Activated CD8-positive, alpha-beta memory T cell treated with anti-CD3 and anti-CD28 coated beads for 1 hour (primary cell): ENCODE measurements at places on chromosomes 2 and 18.

- no peak for DNase-seq
These were observed 87.5 kb upstream of the PXDN start for GRCh38 chr2:1831620-1832367.

GRCh38 chr2:767440-767839, 90.2 kb upstream of the TMEM18 start:
- no peak for DNase-seq

GRCh38 chr2:38605298-38605830, 2.6 kb upstream of the HNRNPLL start:
- no peak for DNase-seq

GRCh38 chr2:147636238-147636882, 208.5 kb upstream of the ACVR2A start:
- no peak for DNase-seq

DNA sequence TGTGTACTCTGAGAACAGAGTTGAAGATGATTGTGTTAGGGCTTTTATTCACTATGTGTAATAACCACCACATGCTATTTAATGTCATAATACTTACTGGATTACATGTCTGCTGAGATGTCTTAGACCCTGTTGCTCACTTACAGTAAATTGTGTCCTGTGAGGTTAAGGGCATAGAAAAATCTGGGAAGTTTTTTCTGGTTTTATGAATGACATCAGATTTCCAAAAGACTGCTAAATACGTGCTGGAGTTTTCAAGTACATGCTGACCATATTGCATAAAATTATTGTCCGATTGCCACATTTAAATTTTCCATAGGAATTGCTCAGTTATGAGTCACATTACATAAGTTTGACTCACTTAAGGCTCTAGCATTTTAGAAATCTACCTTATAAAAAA, 96.7 kb upstream of the COL5A2 start:
- no peak for DNase-seq

DNA sequence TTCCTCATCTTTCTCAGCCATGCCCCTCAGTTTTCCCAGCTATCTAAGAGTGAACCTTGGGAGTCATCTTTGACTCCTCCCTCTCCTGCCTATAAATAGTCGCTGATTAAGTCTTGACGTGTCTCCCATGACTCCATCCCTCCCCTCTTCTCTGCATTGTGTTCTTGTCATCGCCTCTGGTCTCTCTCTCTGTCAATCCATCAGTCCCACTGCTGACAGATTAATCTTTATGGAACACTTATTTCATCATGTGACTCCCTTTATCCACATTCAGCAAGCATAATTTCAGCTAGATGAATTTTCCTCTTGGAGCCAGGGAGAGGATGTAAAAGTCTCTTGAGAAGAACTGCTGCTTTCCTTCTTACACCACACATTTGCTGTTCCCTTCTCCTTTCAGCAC, 9.4 kb downstream of the ADAM23 start:
- no peak for DNase-seq

- DNase-seq = no peak
These were observed 76.3 kb downstream of the RTP5 start for GRCh38 chr2:241945803-241946202.

GRCh38 chr2:79717364-79718007, 204.6 kb downstream of the CTNNA2 start:
- no peak for DNase-seq

DNA sequence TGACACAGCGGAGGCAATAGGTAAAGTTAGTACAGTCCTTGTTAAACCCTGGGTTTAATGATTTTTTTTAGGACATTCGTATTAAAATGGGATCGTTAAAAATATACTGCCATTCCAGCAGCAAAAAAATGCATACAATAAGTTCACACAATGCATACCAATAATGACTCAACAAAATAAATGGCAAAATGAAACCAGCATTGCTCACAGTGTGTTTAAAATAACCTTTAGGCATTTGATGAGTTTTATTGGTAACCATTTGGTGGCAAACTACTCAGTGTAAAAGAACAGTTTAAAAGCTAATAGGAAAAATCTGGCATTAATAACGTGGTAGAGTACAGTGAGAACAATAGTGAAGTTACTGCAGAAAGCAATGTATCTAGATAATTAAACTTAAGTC, 539.0 kb upstream of the PIK3C3 start:
- DNase-seq = no peak

- DNase-seq = no peak
These were observed 334.5 kb downstream of the PIK3C3 start for GRCh38 chr18:42289526-42289925.

GRCh38 chr2:3585261-3586109, 9.4 kb upstream of the COLEC11 start:
- DNase-seq = no peak

DNA sequence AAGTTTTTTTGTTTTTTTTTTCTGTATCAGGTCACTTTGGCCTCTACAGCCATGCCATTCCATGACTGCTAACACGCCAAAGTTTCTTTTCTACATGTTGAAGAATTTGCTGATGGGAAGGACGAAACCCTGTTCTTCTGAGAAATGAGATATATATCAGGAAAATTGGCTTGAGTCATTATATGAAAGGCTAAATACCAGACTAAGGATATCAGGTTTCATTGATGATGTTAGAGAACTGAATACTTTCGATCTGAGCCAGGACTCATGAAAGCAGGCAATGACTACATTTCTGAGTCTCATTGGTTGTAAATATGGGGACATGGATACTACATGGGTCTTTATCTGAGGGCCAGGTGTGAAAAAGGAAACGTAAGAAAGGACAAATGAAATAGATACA, 181.4 kb downstream of the OSR1 start:
- no peak for DNase-seq

DNA sequence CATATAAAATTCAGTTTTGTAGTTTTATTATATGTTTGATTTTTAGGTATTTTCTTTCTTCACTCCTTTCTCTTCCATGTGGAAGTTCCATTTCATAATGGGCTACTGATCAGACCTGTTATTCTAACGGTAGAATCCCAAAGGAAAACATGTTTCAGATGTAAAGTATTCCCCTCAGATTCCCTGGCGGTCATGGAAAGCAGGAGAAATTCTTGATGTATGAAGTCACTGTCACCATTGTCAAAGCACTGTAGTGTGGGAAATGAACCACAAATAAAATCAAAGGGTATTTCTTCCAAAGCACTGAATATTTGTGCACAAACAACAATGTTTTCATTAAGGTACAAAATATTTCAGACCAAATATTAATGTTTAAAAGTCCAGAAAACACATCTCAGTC, 237.3 kb upstream of the KLHL14 start:
- DNase-seq = no peak

GRCh38 chr2:215917953-215918620, 95.3 kb downstream of the MREG start:
- DNase-seq = no peak

- DNase-seq = no peak
These were observed 175.4 kb downstream of the SMAD2 start for GRCh38 chr18:47755102-47755456.

DNA sequence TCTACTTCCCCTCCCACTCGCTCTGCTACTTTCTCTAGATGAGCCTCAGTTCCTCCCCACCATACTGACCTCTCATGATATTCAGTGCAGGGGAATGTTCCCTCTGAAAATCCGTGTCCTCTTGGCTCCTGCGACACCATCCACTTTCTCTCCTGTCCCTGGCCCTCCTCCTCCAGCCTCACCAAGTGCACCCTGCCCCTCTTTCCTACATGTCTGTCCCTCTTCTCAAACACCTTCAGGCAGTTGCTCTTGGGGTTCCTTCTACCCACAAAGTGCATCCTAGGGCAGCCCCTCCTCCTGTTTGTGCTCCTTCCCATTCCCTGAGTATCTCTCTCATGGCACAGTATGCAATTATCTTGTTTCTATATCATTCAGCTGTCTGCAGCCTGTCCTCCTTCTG, 246.4 kb upstream of the RAB6C start:
- no peak for DNase-seq

DNA sequence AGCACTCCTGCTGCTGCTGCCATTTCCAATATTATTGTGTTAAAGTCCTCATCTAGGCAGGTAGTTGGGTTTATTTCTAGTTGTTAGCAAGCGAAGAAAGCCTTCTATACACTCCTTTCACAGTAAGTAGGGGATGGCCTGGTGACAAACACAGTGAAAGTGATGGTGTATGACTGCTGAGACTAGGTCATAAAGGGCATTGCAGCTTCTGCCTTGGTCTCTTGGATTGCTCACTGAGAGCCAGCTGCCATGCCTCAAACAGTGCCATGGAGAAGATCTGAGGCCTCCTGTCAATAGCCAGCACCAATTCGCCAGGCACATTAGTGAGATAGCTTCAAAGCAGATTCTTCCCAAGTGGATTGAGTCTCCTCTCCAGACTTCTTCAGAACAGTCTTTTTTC, 27.6 kb upstream of the MSTN start:
- DNase-seq = no peak

- no peak for DNase-seq
These were observed 253.9 kb downstream of the OSR1 start for GRCh38 chr2:19104503-19104902.

- no peak for DNase-seq
These were observed 45.5 kb downstream of the ZFP36L2 start for GRCh38 chr2:43180897-43181296.

DNA sequence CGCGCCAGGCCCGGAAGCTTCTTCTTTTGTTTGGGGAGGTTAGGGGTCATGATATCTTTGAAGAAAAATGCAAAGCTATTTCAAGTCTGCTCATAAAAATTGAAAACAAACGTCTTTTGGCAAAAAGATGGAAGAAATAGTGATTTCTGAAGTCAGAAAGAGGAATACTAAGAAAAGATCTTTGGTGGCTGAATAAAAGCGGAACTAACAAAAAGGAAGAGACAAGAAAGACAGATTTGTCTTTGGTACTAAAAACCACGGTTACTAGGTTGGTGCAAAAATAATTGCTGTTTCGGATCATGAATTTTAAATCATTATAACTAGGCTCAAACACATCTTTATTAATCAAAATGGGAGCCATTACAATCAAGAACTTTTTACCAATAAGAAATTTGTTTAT, 164.6 kb upstream of the TRIB2 start:
- DNase-seq = no peak

DNA sequence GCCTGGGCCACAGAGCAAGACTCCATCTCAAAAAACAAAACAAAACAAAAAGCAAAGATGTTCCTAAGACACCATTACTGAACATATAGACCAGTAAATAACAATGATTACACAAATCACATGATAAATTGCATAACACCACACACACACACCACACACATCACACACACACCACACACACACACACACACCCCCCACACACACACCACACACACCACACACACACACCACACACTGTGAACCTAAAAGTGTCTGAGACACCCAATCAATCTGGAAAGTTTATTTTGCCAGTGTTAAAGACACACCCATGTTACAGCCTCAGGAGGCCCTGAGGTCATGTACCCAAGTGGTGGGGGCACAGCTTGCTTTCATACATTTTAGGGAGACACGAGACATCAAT, 62.6 kb upstream of the ASAP2 start:
- DNase-seq = no peak

DNA sequence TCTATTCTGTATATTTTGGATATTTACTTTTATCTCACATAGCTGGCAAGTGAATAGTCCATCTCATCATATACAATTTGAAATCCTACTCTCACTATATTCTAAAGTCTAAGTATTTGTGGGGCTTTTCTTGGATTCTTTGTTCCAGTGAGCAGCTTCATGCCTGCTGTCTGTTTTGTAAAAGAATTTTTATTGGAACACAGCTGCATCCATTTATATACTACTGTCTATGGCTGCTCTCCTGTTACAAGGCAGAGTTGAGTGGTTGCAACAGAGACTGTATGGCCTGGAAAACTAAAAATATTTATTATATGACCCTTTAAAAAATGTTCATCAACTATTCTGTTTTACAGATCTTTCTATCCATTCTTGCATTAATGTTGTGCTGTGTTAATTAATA, 193.3 kb upstream of the KLHL14 start:
- no peak for DNase-seq

DNA sequence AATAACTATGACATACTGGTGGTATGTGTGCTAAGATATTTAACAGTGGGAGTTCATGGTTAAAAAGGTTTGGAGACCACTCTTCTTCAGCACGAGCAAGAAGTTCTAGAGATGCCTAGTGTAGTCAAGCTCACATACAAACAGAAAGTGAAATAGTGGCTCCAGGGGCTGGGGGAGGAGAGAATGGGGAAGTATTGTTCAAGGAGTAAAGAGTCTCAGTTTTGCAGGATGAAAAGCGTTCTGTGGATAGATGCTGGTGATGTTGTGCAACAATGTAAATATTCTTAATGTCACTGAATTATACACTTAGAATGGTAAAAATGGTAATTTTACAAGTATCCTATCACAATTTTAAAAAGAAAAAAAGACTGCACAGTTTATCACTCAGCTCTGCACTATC, 29.0 kb upstream of the EPAS1 start:
- no peak for DNase-seq

GRCh38 chr2:223727562-223727961, 109.8 kb downstream of the AP1S3 start:
- no peak for DNase-seq

GRCh38 chr2:119426396-119426675, 5.3 kb upstream of the TMEM37 start:
- no peak for DNase-seq

GRCh38 chr2:143453981-143454511, 324.8 kb downstream of the ARHGAP15 start:
- no peak for DNase-seq

DNA sequence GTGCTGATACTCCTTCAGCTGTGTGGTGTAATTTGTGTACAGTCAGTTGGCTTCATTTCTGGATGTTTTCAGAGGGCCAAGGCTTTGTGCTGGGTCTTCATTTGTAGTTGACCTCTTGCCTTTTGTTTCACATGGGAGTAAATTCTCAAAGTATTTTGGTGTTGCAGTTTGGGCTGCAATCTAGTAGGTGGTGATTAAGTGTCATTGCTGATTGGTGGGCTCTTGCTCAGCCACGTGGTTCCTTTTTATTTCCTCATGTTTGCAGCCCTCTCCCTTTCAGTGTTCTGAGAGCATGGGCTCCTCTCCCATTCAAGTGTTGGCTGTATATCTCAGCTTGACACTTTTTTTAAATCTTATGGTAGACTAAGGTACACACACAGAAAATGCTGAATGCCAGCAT, 96.8 kb downstream of the SNTG2 start:
- DNase-seq = no peak

DNA sequence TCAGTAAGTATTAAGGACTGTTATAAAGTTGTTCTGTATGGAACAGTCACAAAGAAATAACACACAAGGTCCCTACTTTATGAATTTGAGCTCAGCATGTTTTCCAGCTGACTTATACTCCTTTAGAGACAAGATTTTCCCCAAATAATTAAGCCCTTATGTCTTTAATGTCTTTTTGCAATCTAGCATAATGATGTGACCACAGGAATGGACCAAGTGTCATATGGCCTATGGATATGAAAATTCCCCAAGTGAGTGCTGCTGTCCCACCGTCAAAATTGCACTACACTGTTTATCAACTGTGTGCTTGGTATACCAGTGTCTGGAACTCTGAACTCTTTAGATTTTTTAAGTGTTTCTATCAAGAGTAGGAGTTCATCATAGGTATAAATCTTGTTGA, 369.6 kb downstream of the PID1 start:
- no peak for DNase-seq
